NCI-H2227 treated with DMSO at 0.1 percent for 48 hours (cell line): ENCODE measurements at places on chromosomes 16 and 17.

DNA sequence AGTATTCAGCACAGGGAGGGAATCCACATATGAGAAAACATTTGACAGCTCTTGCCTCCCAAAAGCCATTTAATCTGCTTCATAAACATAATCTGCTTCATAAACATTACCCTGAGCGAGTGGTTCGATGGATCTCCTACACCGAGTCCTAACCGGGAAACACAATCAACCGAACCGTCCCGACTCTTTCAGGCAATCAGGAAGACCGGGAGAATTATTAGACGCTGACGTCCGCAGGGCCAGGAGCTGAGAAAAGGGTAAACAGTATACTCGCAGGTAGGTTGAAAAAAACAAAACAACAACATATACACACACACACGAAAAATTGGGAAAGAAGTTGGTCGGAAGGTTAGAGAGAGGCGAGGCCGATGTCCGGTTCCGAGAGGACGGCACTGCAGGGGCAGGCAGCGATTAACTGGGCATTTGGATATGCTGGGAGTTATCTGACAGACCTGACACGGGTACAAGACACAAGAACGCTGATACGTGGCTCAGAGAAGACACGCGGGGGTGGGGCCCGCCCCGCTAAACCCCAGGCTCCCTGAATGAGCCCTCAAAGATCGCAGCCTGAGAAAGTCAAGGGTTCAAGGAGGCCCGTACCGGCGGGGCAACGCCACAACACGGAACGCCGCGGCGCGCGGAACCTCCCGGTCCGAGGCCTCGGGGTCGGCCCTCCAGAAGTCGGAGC is 585 bp downstream of the AP1G1 start:
- DNase-seq = peak; percentile 17

GRCh38 chr17:69762359-69762758 is 312.7 kb upstream of the KCNJ16 start:
- DNase-seq = no peak

DNA sequence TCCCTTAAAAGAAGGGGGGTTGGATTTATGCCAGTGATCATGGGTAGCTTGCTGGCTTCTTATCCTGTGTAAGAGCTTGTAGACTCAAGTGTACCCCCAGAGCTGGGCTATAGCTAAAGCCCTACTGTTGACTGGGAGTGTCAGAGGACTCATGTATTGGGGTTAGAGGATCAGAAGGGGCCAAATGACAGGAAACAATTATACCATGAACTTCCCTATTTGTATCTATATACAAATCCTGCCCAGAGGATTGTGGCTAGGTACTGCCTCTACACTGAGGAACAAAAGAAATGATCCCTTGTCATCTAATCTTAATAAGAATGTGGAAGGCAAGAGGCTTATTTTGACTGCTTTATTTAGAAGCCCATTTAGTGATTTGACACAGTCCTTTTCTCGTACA is 14.3 kb downstream of the ZP2 start:
- DNase-seq = no peak

DNA sequence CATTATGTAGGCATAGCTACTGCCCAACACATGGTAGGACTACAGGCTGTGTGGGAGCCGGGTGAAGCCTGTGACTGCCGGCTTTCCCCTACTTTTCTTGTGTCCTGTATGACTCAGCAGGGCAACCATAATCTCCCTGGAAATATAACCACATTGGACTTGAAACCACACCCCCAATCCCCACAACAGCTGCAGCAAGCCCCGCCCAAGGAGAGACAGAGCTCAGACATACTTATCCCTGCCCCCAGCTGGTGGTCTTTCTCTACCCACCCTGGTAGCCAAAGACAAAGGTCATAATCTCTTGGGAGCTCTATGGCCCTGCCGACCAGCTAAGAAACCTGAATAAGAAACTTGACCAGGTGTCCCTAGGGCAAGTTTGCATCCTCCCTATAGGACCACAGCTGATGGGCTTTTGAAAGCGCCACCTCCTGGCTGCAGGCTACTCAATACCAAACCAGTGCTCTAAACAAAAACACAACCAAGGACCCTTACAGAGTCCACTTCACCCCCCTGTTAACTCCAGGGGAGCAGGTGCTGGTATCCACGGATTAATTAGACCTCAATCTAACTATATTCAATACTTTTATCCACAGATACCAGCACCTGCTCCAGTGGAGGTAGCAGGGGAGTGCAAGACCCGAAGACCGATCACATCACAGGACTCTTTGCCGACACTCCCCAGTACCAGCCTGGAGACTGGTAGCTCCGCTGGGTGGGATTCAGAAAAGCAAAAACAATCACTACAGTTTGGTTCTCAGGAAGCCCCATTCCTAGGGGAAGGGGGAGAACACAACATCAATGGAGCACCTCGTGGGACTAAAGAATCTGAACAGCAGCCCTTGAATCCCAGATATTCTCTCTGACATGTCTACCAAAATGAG is 91.2 kb downstream of the IRX5 start:
- no peak for DNase-seq
